ENCODE measurements at places on chromosomes 1 and 21.

- DNase-seq = no peak
These were observed 6.1 kb downstream of the GJC2 start for GRCh38 chr1:228155596-228156514.

- no peak for DNase-seq
These were observed 116.8 kb downstream of the RABGAP1L start for GRCh38 chr1:174276087-174276486.

DNA sequence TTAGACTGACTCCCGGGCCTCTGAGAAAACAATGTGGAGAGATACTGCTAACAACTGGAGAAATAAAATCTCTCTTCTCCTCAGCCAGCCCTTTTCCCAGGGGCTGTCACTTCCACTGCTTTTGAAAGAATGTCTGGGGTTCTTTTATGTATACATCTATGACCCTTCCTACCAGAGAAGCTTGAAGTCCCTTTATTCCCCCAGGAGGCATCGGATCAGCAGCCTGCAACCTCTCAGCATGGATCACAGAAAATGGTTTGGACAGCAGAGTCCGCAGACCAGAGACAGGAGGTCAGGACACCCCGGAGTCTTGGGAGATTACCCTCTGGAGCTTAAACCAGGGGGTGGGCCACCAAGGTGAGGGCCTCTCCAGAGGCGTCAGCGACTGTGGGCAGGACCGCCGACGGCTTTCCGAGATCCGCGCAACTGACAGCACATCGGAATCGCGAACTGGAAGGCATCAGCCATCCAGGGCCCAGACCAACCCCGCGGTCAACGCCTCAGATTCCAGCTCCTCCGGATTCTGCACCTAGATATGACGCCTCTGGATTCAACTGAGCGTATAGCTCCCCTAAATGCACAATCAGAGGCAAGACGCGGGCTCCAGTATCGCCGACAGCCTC, 1.0 kb downstream of the EPHA10 start:
- DNase-seq = no peak

DNA sequence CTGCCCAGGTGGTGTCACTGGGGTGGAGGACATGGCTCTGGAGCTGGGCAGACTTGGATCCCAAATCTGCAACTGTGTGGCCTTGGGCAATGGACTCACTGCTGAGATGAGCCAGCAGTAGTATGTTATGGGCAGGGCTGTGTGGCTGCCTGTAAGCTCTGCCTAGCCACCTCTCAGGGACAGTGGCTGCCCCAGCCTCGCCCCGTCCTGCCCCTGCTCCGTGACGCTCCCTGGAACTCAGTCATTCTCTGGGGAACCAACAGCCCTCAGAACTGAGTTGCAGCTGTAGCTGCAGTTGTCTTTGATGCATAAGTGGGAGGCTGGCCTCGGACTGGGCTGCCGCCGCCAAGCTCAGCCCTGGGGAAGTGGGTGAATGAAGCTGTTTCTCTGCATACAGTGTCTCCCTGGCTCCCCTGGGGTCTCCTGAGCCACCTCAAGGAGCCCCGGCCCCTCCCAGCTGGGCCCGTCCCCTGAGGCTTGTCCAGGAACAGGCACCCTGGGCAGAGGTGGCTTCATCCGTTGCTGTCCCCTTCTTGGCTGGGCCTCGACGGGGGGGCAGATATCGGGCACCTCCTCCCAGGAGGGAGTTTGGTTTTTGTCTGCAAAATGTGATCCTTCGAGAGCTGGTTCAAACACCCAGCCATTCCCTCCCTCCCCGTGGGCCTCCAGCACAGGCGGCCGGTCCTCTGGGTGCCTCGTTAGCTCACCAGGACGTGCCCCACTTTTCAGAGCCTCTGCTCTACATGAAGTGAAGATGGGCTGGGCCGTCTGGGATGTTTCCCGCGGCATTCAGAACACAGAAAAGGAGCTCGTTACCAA, 26.2 kb upstream of the PLCH2 start:
- DNase-seq = no peak

GRCh38 chr21:31545036-31545435, 114.5 kb upstream of the SOD1 start:
- DNase-seq = no peak

GRCh38 chr1:31201931-31202360, 37.7 kb downstream of the NKAIN1 start:
- no peak for DNase-seq

- DNase-seq = no peak
These were observed 63.3 kb downstream of the DHRS3 start for GRCh38 chr1:12554521-12555305.

DNA sequence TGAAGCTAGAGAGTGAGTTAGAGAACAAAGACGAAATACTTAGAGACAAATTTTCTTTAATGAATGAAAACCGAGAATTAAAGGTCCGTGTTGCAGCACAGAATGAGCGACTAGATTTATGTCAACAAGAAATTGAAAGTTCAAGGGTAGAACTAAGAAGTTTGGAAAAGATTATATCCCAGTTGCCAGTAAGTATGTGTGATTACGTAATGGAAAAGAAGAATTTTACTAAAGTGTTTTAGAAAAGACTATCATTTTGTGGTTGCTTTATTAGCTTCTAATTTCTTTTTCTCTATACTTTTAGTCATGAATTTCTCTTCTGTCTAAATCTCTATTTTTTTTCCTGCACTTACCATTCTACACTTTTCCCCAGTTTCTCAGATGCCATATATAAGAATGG, 26.7 kb downstream of the CCDC18 start:
- no peak for DNase-seq

DNA sequence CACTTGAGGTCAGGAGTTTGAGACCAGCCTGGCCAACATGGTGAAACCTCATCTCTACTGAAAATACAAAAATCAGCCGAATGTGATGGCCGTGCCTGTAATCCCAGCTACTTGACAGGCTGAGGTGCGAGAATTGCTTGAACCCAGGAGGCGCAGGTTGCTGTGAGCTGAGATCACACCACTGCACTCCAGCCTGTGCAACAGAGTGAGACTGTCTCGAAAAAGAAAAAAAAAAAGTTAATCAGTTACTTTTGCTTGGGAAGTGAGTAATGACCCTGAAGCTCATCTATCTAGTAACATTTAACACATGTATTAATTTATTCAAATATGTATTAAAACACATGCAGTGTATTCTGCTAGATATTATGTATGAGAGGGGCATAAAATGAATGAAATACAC, 49.4 kb downstream of the ZNF326 start:
- DNase-seq = no peak

- DNase-seq = no peak
These were observed 64.4 kb downstream of the KCNT2 start for GRCh38 chr1:196543833-196544232.

DNA sequence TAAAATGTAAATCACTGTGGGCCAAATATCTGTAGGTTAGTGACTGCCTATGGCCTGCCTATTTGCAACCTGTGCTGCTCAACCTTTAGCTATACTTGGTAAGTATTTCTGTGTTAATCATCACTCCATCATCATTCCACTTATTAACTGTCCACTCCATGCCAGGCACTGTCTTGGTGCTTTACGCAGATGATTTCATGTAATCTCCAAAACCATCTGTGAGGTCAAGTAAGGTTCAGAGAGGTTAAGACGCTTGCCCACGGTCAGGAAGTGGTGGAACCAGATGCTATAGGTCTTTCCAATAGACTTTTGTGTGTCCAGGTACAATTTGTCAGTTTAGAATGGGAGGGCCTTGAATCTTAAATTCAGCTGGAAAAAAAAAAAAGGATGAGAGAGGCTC, 10.8 kb upstream of the PHACTR4 start:
- DNase-seq = no peak

- DNase-seq = no peak
These were observed 18.5 kb downstream of the MORN1 start for GRCh38 chr1:2372551-2373490.

- no peak for DNase-seq
These were observed 246.6 kb downstream of the RRAGC start for GRCh38 chr1:38612951-38613350.

- DNase-seq = no peak
These were observed 20.2 kb downstream of the COQ8A start for GRCh38 chr1:226960256-226960655.

DNA sequence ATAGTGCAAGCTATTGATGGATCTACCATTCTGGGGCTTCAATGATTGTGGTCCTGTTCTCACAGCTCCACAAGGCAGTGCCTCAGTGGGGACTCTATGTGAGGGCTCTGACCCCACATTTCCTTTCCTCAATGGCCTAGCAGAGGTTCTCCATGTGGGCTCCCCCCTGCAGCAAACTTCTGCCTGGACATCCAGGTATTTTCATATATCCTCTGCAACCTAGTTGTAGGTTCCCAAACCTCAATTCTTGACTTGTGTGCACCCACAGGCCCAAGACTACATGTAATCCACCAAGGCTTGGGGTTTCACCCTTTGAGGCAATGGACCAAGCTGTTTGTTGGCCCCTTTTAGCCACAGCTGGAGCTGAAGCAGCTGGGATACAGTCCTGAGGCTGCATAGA, 35.9 kb upstream of the CFHR3 start:
- DNase-seq = no peak

- no peak for DNase-seq
These were observed 100.7 kb downstream of the FAM78B start for GRCh38 chr1:166066107-166066506.

DNA sequence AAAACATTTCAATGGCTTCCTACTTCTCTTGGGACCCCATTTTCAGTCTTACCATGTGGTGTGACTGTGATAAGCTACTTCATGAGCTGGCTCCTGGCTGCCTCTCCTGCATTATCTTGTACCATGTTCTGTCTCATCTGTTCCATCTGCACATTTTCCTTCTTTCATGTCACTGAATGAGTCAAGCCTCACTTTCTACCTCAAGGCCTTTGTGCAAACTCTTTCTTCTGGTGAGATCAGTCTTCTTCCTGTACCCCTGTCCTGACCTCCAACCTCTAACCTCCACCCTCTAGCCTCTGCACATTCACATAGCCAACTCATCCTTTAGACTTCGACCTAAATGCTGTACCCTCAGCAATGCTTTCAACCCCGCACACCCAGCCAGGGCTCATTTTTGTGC, 9.6 kb upstream of the FAM78B start:
- no peak for DNase-seq

- no peak for DNase-seq
These were observed 61.8 kb upstream of the RPL11 start for GRCh38 chr1:23629708-23630290.

GRCh38 chr1:151907363-151908139, 1.8 kb downstream of the THEM4 start:
- DNase-seq = no peak

- no peak for DNase-seq
These were observed 12.7 kb downstream of the HNRNPU start for GRCh38 chr1:244851546-244852231.

DNA sequence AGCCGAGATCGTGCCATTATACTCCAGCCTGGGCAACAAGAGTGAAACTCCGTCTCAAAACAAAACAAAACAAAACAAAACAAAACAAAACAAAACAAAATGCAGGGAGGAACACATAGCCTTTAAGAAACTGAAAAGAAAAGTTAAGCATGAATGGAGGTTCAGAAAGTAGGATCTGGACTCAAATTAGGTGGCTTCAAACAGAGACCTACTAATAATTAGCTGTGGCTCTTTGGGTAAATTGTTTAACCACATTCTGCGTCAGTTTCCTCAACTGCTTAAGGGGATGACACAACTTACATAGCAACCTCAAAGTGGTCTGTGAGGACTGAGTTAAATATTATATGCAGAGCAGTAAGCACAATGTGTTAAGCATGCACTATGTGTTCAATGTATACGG, 458.2 kb downstream of the ADGRL2 start:
- no peak for DNase-seq

DNA sequence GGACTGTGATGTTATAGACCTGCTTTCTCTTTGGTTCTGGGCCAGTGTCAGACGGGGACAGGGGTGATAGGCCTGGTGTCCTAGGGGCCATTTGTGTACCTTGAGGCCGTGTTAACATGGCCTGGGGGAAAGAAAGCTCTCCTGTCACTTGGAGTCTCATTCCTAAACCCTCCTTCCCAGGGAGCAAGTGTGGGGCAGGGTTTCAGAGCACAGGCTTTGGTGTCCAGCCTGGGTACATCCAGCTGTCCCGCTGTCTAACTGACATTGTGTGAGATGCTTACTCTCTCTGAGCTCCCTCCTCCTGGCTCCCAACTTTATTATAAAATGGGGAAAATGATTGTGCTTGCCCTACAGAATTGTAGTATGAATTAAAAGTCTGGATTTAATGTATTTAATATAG, 32.6 kb upstream of the EPHA8 start:
- no peak for DNase-seq

- DNase-seq = no peak
These were observed 13.6 kb downstream of the CSTB start for GRCh38 chr21:43762303-43763128.

- no peak for DNase-seq
These were observed 48.0 kb downstream of the NR5A2 start for GRCh38 chr1:200075522-200075921.

DNA sequence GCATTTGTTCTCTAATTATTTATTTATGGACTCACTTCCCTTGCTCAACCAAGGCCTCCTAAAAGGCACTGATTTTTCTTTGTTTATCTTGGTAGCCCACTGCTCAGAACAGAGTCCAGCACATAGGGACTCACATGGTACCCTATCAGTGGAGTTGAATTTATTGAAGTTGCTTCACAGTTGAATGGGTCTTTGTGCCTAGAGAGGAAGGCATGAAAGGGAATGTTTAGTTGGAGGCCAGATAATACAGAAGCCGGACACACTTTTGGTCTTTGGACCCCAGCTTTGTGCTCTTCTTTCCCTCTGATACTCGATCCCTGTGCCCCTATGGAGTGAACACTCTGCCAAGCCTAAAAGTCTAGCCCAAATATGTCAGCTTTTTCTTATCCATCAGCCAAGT, 429.0 kb downstream of the PRDM2 start:
- DNase-seq = no peak

DNA sequence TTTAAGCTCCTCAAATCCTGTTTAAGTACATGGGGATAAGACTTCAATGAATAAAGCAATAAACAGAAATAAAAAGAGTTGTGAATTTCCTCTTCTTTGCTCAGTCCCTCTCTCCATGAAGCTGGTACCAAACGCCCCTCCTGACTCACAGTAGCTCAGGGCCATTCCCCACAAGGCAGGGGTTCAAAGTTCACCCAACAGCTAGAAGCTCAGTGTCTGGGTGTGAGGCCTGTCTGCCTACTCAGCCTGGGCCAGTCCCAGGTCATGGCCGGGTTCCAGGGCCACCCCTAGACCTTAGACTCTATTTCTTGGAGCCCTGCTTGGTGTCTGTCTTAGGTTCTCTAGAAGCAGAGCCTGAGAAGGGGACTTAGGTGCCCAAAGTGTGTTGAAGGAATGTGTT, 251.5 kb downstream of the GRIK3 start:
- DNase-seq = no peak

GRCh38 chr21:18715606-18716005, 312.0 kb upstream of the TMPRSS15 start:
- DNase-seq = no peak
